Hypothalamus (tissue), 51 donors: ENCODE measurements at places on chromosomes 7 and 10.

DNA sequence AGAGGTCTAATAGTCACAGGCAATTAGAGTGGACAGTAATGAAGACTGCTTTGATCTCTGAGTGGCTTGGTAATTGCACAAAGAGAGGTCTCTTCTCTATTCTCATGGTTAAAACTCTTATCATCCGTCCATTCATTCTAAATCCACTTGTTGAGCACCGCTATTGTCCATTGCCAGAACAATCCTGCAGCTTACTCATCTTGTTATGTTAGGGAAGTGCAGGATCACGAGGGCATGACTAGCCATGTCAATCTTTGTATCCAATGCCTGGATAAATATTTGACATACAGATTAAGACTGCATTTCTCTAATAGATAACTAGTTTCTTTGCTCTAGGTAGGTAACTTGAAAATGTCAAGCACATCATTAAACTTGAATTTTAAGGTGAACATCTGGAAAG lies 14.9 kb downstream of the SFTPD start:
- DNase-seq = no peak

DNA sequence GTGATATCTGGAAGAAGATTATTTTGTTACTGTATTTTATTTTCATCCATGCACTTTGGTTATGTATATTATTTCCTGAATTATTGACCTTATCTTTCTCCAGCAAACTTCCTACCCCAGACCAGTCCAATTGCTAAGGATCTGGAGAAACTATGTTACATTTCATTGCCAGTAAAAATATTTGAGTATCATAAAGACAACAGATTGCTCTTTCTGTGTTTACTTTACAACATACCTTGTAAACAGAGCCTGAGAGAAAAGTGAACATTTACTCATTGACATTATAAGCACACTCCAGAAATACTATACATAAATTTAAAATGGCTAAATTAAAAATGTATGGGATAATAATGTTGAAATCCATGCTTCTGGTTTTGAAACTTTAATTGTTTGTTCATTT lies 186.2 kb upstream of the FAM3C start:
- DNase-seq = no peak

DNA sequence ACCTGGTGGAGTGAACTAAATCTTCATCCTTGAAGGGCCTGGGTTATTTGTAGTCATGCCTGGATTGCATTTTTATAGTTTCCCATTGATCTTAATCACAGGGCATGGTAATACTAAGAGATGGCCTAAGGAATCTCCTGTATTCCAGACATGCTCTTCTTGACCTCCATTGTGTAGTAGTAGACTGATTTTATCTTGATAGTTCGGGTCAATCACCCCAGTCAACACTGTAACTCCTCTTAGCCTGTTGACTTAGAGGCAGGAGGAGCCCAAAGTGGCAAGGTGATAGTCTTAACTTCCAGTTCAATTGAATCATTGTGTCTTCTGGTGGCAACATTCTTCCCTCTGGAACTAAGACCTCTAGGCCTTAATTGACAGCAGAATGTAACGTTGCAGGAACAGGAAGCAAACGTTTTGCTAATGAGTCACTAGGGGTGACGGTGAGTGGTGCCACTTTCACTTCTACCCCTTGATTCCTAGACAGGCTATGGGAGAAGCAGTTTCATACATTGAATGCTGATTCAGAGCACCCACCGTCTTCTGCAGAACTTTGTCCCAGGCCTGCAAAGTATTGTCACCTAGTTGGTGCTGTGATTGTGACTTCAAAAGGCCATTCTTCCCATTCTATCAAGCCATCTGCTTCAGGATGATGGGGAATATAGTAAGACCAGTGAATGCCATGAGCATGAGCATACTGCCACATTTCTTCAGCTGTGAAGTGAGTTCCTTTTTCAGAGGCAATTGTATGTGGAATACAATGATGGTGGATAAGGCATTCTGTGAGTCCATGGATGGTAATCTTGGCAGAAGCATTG lies 24.0 kb upstream of the PAPSS2 start:
- DNase-seq = no peak

- no peak for DNase-seq
These were observed 67.5 kb downstream of the CUX1 start for GRCh38 chr7:101884671-101885596.

GRCh38 chr7:158782761-158783401 lies 46.4 kb downstream of the ESYT2 start:
- no peak for DNase-seq
